ENCODE measurements at places on chromosomes 2 and 18.

- no peak for DNase-seq
Measured at GRCh38 chr2:41141146-41141791, 689.4 kb upstream of the SLC8A1 start.

DNA sequence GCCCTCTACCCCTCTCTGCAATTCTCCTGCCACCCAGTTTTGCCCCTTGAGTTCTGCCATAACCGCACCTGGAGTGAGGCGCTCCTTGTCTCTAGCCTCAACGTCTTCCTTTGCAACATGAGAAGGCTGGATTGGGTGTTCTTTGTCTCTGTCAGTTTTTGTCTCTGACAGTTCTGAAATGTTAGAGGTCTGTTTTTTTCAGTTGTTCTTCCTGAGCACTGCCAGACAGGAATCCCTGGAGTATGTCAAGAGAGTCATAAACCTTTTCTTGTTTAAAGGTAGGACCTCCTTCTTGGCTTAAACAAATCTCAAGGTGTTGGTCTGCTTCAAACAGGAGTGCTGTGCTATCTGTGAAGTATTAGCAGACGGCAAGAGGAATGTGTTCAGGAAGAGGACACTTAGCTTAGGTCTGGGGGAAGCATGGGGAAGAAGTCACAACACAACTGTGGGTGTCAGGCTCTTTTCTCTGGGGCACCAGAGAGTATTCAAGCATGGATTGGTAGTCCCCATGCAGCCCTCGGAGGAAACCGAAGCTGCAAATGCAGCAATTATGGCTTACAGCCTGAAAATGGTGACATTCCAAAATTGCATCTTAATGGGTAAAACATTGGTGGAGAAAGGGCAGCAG is 32.3 kb downstream of the AFF3 start:
- DNase-seq = no peak

GRCh38 chr2:57396355-57397098 is 650.1 kb upstream of the VRK2 start:
- DNase-seq = no peak

- DNase-seq = no peak
Measured at GRCh38 chr2:39475006-39475405, 37.9 kb upstream of the MAP4K3 start.

DNA sequence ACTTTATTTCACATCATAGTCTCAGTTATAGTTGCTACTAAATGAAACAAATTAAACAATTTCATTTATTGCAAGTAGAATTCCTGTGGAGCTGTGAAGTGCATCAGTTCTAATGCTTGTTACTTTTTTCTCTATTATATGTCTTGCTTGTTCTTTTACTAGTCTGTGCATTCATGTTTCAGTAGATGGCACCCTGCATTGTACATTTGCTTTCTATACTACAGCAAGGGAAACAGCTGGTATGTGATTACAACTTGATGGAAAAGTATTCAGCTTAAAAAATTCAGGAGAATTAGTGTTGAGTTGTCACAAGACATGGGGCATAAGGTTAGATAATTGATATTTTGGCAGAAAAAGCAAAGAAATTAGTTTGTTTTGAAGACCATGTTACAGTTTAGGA is 72.3 kb downstream of the TANK start:
- no peak for DNase-seq

- no peak for DNase-seq
Measured at GRCh38 chr2:239889641-239890121, 135.5 kb downstream of the NDUFA10 start.

GRCh38 chr2:196452758-196453157 is 186.8 kb upstream of the CCDC150 start:
- no peak for DNase-seq

GRCh38 chr2:241217320-241218031 is 29.0 kb downstream of the ANO7 start:
- DNase-seq = peak; percentile 32

GRCh38 chr2:42931818-42932195 is 139.4 kb upstream of the HAAO start:
- DNase-seq = no peak
